ENCODE measurements at places on chromosomes 12 and 14.

- no peak for DNase-seq
Observed at GRCh38 chr14:76259029-76259735, 107.5 kb downstream of the GPATCH2L start.

- peak; percentile 49 for DNase-seq
Observed at GRCh38 chr12:2902272-2902880, 11.7 kb downstream of the TULP3 start.

DNA sequence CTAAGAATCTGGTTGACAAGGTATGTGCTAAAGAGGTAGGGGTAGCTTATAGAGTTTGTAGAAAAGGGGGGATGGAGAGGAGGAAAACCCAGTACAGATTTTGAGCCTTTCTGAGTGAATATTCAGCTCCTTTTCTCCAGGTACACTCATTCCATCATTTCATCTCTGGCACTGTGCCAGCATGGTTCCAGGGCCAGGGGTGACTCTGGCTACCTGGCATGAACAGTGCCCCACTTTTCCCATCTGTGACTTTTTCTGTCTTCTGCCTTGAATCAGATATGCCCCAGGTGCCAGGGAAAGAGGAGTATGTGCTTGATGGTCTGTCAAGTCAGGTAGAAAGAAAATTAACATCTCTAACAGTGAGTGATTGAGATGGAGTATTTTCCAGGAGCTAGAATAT is 175.7 kb downstream of the CACNA1C start:
- no peak for DNase-seq

GRCh38 chr14:99132821-99133635 is 139.0 kb downstream of the BCL11B start:
- DNase-seq = no peak

- no peak for DNase-seq
Observed at GRCh38 chr14:33933386-33933933, 17.4 kb downstream of the EGLN3 start.

DNA sequence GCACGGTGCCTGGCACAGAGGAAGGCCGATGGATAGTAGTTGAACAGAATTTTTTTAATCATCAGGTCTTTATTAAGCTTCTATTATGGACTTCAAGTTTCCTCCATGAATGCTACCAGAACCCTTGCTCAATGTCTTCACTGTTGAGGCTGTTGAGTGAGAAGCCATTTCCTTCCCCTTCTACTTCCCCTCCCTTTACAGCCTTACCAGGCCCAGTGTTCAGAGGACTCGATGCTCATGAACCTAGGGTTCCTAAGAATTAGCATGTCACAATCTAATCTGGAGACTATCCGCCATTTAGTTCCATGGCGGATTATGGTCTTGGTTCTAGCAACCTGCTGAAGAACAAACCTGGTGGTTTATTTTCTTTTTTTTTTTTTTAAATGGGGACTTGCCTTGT is 17.7 kb downstream of the ETV6 start:
- no peak for DNase-seq

DNA sequence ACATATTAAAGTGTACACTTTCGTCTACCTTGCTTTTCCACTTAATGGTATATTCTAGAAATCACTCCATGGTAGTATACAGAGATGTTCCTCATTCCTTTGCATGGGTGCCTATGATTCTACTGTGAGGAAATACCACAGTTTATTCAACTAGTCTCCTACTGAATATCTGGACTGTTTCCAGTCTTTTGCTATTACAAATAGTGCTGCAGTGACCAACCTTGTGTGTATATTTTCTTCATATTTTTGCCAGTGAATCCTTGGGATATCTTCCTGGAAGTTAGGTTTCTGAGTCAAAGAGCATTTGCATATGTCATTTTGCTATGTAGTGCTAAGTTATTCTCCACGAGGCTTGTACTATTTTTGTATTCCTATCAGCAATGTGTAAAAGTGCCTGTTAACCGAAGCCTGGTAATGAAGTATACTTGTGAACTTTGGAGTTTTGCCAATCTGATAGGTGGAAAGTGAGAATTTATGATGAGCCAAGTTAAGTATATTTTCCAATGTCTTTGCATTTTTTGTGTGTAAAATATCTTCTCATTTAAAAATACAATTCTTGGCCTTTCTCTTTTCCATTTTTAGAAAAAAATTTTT is 31.3 kb upstream of the TMEM263 start:
- DNase-seq = no peak

- DNase-seq = no peak
Observed at GRCh38 chr12:68393417-68393816, 61.3 kb upstream of the MDM1 start.

GRCh38 chr14:29857551-29857950 is 70.1 kb downstream of the PRKD1 start:
- DNase-seq = no peak

GRCh38 chr12:3107954-3108353 is 30.8 kb downstream of the TSPAN9 start:
- DNase-seq = no peak

DNA sequence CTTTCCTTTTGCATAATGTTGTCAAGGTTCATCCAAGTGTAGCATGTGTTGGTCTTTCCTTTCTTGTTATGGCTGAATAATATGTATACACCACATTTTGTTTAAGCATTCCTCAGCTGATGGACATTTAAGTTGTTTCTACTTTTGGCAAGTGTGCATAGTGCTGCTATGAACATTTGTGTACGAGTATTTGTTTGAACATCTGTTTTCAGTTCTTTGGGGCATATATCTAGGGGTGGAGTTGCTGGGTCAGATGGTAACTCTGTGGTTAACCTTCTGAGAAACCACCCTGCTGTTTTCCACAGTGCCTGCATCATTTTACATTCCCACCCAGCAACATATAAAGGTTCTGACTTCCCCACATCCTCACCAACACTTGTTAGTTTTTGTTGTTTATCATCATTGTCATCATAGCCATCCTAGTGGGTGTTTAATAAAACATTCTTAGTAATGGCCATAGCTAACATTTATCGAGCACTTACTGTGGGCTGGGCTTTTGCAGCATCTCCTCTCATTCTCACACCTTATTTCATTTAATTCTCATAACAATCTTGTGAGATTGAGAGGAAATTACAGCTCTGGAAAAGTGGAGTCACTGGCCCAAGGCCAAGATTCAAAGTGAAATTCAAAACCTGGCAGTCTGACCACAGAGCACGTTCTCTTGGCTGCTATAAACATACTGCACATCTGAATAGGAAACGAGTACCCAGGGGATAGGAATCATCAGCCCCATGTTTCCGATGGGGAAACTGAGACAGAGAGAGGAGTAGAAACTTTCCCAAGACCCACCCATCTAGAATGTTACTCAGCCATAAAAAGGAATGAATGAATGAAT is 193.6 kb downstream of the KSR2 start:
- no peak for DNase-seq

DNA sequence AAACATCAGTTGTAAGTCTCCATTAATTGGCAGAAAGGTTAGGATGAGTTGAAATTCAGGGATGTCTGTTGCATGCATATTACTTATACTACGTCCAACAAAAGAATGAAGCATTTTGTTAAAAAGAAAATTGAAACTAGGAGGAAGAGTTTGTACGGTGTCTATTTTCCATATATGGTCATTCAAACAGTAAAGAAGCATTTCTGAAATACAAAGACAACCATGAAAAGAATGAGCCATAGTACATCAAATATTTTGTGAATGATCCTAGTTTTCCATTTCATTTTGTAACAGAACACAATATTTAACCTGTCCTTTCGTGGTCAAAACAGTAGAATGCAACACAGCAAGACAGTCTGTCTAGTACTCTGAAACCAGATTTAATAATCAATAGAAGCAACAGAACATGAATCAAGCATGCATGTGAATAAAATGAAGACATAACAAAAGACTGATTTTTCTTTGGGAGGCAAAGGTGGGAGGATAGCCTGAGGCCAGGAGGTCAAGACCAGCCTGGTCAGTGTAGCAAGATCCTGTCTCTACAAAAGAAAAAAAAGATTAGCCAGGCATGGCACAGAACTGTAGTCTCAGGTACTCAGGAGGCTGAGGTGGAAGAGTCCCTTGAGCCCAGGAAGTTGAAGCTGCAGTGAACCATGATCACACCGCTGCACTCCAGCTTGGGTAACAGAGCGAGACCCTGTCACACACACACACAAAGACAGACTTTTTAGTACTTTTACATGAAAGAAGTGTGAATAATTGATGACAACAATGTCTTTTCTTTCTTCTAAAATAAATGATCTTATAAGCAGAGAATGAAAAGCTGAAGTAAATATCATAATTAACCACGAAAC is 156.0 kb downstream of the LRIG3 start:
- DNase-seq = peak; percentile 50

DNA sequence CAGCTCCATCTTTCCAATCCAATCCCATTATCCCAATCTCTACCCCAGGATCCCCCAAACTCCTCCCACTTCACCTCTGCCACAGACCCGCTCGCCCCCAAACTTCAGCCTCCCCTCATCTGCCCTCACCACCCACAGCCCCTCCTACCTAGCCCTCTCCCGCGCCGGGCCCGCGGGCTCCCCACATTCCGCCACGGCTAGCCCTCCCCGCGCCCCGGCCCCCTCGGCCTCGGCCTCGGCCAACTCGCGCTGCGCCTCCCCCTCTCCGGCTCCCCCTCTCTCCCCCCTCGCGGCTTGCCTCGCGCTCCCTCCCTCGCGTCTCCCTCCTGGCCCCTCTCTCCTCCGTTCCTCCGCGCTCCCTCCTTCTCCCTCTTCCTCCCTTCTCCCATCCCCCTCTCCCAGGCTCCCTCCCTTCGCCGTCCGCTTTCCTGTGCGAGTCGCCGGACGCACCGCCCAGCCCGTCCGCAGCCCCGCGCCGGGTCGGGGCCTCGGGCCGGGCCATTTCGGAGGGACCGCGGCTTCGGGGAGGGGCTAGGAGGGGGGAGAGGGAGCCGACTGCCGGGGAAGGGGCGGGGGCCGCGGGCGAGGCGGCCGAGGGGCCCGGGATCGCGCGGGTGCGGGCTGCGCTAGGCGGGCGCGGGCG is at the start of gene ATN1:
ATN1 (plus strand) TSS at position 581 of the 643 bp plus-strand sequence. CDS start 6,043 bp downstream, outside the sequence.
- peak; percentile 94 for DNase-seq

DNA sequence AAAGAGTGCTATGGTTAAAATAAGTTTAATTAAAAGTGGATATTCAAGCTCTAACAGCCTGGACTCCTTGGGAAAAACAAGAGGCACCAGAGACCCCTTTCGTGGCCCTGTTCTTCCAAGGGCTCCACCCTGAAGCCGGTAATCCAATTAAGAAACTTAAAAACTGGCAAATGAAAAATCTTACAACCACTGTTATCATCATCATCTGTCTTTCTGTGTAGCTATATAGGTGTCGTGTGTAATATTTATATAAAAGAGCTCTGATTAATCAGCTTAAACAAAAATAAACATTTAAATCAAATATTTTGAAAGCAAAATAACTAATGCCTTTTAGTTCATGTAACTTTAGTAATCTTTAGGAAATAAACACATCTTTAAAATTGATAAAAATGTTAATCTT is 4.5 kb downstream of the ATF1 start:
- no peak for DNase-seq

GRCh38 chr12:88945051-88945732 is 364.9 kb upstream of the KITLG start:
- no peak for DNase-seq

GRCh38 chr14:51545396-51545795 is 106.3 kb upstream of the FRMD6 start:
- no peak for DNase-seq

GRCh38 chr14:82244791-82245190 is 711.1 kb upstream of the SEL1L start:
- DNase-seq = no peak

GRCh38 chr12:76490763-76491162 is 68.8 kb downstream of the OSBPL8 start:
- no peak for DNase-seq

GRCh38 chr12:131471946-131472732 is 238.8 kb upstream of the SFSWAP start:
- DNase-seq = no peak

- peak; percentile 71 for DNase-seq
Observed at GRCh38 chr14:74085047-74085637, 386 bp downstream of the LIN52 start.

DNA sequence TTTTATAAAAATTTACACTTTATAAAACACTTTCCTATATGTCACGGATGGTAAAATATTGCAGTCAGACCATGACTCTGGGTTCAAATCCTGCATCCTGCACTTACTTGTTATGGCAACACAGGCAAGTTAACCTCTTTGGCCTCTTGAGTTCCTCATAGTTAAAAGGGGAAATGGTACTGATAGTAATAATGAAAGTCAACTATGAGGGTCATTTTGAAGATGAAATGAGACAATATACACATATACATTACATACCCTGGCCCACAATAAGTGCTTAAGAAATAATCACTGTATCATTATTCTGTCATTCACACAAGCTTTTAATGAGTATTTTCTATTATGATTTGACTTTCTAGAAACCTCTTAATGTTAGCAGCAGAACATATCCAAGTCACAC is 64.4 kb downstream of the C12orf42 start:
- DNase-seq = no peak

GRCh38 chr14:60174352-60175254 is 9.4 kb upstream of the DHRS7 start:
- DNase-seq = no peak

DNA sequence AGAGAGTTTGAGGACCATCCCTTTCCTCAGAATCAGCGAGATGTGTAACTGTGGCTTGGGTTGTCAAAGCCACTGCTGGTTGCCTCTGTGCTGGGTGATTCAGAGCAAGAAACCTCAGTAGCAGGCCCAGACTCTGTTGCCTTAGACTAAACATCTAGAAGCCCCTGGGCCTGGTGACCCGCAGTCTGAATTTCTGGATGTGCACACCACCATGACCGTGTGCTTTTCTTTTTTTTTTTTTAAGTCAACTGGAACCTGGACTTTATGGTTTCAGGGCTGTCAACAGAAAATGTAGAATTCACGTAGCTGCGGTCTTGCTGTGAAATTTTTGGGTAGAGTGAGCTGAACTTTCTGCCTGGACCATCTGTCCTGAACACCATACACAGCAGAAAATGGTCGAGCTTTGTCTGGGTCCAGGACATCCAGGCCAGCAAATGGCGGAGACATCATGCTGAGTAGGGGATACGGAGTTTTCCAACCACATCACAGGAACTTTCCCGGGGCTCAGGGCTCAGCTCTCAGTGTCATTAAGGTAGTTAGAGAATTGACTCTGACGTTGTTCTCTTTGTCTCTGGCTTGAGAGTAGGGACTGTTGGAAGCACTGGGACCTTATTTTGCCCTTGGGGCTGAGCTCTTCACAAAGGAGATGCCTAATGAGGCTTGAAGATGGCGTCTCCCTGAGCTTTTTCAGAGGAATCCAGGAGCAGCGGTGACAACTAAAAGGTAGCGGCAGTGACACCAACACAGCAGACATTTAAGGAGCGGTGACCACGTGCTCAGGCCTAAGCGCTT is 23.0 kb upstream of the BATF start:
- no peak for DNase-seq

DNA sequence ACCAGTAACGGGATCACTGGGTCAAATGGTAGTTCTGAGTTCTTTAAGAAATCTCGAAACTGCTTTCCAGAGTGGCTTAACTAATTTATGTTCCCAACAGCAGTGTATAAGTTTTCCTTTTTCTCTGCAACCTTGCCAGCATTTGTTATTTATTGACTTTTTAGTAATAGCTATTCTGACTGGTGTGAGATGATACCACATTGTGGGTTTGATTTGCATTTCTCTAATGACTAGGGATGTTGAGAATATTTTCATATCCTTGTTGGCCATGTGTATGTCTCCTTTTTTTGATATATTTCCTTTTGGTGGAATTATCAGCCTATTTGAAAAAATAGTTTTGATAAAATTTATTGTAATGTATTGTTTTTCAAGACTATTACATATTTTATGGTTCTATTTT is 701.2 kb upstream of the FBXO33 start:
- no peak for DNase-seq
